ENCODE measurements at places on chromosomes 12 and 14.

GRCh38 chr12:110010853-110011723 is 11.9 kb downstream of the ANKRD13A start:
- DNase-seq, result peak; percentile 13

GRCh38 chr14:53979747-53980642 is 23.4 kb upstream of the BMP4 start:
- DNase-seq, result no peak

- DNase-seq, result no peak
Measured at GRCh38 chr12:2092354-2092753, 39.6 kb downstream of the CACNA1C start.

GRCh38 chr12:68439368-68440045 is 107.3 kb upstream of the MDM1 start:
- DNase-seq, result no peak

DNA sequence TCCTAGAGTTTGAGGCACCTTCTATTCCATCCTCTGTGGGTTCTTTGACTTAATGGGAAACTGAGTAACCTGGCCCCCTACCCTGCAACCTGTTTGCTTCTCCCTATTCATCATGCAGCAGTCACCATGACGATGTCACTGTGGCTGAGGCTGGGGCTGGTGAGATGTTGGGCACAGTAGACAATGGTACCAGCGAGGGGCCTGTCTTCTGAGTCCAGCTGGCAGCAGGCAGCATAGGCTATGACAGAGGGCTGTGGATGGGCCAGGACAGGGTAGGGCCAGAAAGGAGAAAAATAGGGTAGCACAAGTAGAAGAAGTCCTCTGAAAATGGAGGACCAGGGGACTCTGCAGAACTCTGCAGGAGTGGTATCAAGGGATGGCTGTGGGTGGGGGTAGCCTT is 2.0 kb downstream of the CIROP start:
- DNase-seq, result no peak

DNA sequence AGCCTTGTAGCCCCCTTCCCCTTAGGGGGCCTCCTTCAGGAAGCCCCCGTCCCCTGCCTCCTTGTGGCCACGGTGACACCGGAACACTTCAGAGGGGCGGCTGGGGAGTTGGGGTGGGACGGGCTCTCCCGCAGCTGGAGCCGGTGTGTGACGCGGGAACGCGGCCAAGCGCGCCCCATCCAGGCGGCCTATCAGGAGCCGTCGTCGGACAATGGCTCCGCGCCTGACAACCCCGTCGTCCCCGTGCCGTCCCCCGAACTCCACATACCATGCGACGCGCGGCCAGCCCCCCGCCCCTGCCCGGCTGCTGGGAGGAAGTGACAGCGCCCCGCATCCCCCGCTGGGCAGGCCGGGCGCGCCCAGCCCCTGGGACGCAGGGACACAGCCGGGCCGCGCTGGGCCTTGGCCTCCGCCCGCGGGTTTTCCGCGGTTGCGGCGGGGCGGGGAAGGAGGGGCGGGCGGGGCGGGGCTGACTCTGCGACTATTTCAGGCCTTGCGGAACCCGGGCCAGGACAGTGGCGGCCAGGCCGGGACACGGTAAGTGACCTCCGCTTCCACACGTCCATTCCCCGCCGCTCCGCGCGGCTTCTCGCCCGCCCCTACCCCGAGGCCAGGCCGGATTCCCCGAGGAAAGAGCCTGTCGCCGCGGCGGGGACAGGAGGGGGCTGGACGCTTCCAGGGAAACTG is at the start of gene TNFAIP2:
Gene TNFAIP2, plus strand, starts transcription at position 515 of the 687 bp plus-strand sequence. CDS start 2,997 bp downstream, outside the sequence.
- DNase-seq, result no peak

DNA sequence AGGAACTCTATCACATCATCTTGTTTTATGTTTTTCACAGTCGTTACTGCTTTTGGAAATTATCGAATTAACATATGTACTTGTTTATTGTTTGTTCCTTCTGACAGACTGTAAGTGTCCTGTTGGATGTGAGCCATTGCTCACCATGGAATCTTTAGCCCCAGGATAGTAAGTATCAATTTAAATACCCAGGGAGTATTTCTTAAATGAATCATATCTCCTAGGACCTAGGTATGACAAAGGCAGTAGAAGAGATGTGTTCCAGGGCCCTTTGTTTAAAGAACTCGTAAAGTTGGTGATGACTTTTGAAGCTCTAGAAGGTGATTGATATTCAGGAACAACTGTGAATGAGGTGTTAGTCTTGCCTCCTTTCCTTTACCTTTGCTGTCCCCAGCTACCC is 30.3 kb upstream of the STRAP start:
- DNase-seq, result no peak

DNA sequence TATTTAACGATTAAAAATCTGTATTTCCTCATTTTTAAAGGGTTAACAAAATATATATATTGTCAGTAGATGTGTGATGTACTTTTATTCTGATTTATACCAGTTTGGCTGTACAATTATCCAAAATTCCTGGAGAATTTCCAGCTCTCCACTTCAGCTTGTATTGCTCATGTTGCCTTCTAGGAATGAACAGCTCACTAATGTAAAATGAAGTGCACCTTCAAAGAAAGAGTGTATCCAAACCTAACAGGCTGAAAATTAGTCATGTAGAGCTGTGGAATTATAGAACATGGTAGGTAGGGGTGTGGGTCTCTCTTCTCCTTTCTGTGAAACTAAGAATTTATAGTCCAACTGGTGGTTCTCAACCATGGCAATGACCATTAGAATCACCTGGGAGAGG is 362.0 kb downstream of the ETNK1 start:
- DNase-seq, result no peak

- DNase-seq, result no peak
Measured at GRCh38 chr14:36665887-36666415, 4.3 kb downstream of the PAX9 start.

- DNase-seq, result no peak
Measured at GRCh38 chr14:48936849-48937248, 649.3 kb downstream of the RPS29 start.

DNA sequence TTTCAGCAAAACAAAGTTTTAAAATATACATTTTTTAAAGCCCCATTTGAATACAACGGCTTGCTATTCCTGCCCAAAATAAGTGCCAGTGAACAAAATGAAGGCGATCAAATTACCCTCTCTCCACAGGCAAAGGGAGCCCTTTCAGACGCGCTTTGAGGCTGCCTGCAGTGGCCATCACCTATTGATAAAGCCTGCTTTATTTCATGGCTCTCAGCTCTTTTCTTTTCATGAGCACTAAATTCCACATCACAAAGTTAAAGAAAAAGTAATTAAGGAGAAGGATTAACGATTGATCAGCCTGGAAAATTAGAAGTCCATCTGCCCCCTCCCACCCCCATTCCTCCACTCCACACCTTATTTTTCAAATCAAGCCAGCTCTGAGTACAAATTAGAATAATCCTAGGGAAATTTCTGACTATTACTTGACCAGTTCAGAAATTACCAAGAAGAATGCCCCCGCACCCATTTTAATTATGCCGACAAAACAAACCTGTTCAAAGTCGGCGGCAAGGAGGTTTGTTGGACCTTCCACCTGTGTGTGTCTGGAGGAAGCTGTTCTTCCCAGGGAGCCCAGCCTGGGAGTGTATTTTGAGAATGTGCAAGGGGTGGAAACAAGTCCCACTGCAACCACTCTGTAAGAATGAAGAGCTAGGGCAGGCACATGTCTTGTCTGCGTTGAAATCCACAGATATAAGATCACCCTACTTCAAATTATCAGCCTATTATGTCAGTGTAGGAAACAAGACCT is 64.2 kb upstream of the RIC8B start:
- DNase-seq, result no peak

GRCh38 chr14:103905842-103906456 is 22.3 kb upstream of the TDRD9 start:
- peak; percentile 65 for DNase-seq
